Stomach (tissue), 19 donors: ENCODE measurements at places on chromosomes 1 and 21.

DNA sequence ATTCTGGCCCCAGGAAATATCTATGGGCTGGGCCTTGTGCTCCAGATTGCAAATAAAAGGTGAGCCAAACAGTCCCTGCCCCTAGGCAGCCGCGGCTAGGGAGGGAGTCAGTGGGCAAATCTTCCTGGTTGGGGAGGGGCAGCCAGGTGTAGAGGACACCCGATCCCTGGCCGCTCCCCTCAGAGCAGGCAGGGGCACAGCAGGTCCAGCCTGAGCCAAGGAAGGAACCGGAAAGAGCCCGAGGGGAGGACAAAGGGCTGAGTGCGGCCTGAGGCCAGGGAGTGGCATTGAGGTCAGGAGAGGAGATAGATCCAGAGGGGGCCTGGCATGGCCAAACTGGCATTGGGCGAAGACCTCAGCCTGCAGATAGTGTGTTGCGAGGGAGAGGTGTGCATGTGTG, 36.6 kb upstream of the ARF1 start:
- peak; percentile 46 for DNase-seq

DNA sequence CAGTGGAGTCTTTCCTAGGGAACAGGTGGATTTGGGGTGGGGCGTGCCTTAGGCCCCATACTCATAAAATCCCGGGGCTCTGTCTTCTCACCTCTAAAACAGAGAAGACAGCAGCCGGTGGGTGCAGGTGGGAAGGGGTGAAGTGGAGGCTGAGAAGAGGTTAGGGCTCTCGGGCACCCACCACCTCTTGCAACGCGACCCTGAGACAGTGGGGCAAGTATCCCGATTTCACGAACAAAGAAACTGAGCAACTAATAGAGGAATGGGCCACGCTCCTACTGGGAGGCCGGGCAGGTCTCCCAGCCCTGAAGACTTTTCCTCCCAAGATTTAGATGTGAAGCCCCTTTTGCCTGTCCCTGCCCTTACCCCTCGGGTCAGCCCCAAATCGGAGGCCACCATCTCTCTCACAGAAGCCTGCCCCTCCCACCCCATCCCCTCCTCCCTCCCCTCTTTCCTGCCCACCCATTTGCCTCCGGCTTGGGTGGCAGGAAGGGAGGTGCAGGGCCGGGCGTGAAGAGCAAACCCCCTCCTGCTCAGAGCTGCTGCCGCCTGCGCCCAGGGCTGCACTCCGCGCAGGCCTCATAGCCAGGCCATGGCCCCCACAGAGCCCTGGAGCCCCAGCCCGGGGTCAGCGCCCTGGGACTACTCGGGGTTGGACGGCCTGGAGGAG, at the start of gene GPR25:
Gene GPR25, plus strand, starts transcription at position 536 of the 670 bp plus-strand sequence. Its CDS starts 57 bp downstream, at position 593.
- no peak for DNase-seq

DNA sequence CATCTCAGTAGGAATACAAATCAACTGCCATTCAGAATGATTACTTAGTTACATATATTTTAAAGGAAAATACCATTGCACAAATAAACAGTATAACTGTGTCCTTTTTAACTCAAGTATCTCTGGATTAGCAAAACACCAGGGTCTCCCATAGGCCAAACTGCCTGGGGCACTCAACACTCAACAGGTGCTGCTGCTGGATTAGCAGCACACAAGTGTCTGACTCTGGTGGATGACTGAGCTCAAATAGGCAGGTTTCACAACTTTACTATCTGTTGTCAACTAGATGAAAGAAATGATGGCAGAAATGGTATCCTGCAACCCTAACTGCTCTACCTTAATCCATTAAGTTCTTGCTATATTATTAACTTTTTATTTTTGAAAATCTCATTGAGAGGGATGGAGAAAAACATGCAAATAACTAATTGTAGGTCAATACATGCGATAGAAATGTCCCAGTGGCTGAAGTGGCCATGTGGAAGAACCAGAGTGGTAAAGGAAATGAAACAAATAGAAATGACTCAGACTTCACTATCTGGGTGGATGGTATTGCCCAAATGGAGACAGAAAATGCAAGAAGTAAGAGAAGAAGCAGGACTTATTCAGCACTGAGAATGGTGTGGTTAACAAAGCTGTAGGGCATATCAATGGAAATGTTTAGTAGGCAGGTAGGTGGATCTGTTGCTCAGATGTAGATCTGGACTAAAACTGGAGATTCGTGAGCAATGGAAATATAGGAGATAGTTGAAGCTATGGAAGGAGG, 90.8 kb upstream of the CCDC190 start:
- no peak for DNase-seq

- DNase-seq: no peak
Observed at GRCh38 chr1:14909273-14909672, 244.3 kb upstream of the TMEM51 start.

GRCh38 chr1:156854634-156855033, 4.3 kb downstream of the INSRR start:
- no peak for DNase-seq

GRCh38 chr1:94660994-94661393, 119.4 kb upstream of the F3 start:
- no peak for DNase-seq

- DNase-seq: no peak
Observed at GRCh38 chr1:159040206-159040605, 30.5 kb downstream of the IFI16 start.

DNA sequence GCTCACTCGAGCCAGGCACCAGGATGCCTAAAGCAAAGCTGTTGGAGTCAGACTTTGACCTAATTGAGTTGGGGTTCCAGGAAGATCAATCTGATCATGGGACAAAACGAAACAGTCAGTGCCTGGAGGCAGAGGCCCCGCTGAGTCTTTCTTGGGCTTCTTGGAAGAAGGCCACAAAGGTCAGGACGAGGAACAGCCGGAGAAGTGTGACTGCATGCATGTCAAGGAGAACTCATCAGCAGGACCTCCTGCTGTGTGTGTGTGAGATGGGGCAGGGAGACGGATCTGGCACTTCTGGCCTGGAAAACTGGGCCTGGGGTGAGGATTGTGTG, 190.8 kb downstream of the CAMTA1 start:
- no peak for DNase-seq

- no peak for DNase-seq
Observed at GRCh38 chr1:233442026-233442780, 114.7 kb downstream of the MAP3K21 start.

DNA sequence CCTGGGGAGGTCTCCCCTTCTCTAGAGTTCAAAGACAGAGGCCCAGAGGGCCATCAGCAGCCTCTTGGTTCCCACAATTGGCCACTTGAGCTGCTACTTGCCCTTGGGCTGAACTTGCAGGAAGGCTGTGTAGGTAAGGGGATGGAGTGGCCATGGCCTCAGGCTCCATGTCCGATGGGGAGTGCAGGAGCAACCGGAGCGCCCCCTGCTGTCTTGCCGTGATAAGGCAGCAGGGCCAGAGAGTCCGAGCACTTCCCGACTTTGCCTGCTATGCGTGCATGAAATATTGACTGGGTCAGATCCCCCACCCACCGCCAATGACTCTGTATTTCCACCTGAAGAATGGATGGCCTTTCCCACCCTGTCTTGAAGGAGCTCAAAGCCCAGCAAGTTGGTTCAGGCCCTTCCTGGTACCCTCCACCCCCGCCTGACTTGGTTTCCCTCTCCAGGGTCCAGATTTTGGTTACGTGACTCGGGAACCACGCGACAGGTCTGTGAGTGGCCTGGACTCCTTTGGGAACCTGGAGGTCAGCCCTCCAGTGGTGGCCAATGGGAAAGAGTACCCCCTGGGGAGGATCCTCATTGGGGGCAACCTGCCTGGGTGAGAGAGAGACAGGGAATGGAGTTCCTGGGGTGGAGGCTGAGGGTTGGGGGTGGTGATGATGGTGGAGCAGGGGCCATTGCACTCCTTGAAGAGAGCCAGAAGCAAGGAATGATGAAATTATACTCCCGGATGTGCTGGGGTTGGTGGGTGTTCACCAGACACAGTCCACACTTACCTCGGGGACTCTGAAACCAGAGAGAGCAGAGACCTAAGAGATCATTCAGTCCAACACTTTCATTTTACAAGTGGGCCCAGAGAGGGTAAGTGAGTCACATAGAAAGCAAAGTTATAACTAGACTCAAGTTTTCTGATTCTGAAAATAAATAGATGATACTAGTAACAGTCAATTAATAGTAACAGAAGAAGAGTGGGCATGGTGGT, 25.6 kb downstream of the PADI3 start:
- DNase-seq: peak; percentile 32

DNA sequence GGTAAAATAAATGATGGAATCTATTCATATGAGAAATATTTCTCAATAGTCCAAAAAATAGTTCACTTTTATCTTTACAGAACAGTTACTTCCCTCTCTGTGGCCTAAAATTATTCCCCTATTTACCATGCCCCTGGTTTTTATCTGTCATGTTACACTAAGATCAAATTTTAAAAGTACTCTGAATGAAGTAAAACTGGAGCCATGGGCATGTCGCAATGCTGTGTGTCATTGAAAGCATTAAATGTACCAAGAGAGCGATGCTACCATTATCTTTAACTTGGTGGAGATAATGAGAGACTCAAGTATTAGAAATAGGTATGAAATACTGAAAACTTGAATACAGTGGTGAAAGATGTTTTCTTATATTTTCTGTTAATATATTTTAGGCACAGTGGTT, 146.2 kb downstream of the KCNT2 start:
- DNase-seq: no peak

DNA sequence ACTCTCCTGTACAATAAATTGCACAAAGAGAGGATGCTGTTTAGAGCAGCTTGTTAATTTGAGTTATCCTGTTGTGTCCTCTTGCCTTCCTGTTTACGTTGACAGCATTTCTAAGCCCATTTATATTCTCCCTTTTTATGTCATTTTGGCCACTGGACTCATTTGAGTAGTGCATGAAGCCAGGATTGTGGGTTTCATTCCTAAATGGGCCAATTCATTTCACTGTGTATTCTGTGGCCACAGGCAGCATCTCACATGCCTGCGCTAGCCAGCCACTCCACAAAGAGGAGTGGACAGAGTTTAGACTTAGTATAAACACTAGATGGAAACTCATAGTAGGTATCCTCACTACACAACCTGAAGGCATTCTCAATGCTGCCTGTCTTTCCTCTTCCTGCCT, 73.4 kb downstream of the DTL start:
- no peak for DNase-seq

- no peak for DNase-seq
Observed at GRCh38 chr1:195580988-195581387, 1027.3 kb downstream of the KCNT2 start.

GRCh38 chr1:112369392-112370285, 26.4 kb upstream of the CTTNBP2NL start:
- peak; percentile 95 for DNase-seq

GRCh38 chr1:65196926-65197325, 48.9 kb downstream of the AK4 start:
- no peak for DNase-seq

DNA sequence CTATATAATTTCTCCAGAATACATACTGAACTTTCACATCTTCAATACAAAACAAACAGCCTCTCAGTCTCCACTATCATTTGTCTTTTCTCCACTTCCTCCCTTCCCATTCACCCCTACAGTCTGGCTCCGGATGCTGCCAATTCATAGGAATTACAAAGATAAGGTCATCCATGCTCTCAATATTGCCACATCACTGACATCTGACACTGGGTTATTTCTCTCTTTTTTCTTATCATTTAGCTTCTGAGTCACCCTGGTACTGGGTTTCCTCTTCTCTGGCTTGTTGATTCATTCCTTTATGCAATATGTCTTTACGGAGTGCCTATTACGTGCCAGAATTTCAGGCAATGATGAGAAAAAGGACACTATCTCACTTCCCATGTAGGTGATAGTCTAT, 3.1 kb upstream of the SH3BP5L start:
- no peak for DNase-seq

GRCh38 chr1:156476501-156477298, 23.9 kb downstream of the MEF2D start:
- DNase-seq: no peak

GRCh38 chr1:4268262-4268888, 368.3 kb upstream of the C1orf174 start:
- no peak for DNase-seq

- DNase-seq: peak; percentile 40
Observed at GRCh38 chr1:26696654-26697430, 1.0 kb downstream of the ARID1A start.

- no peak for DNase-seq
Observed at GRCh38 chr1:220717800-220718640, 27.9 kb downstream of the C1orf115 start.

DNA sequence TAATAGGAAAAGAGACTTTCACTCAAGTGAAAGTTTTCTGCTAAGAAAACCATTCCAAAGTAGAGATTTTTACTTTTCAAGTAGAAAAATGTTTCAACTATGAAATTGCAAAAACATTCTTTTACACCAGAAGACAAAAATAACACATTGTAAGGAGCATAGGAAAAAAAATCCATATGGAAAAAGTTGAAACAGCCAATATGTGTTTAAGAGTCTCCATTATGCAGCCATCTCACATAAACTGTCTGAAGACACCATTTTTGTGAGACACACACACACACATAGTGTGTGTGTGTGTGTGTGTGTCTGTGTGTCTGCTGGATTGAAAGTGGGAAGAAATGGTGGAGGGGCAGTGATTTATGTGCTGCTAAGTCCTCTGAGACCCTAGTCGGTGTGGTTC, 162.1 kb downstream of the HHAT start:
- no peak for DNase-seq

- no peak for DNase-seq
Observed at GRCh38 chr1:11563560-11564069, 84.7 kb downstream of the DISP3 start.

DNA sequence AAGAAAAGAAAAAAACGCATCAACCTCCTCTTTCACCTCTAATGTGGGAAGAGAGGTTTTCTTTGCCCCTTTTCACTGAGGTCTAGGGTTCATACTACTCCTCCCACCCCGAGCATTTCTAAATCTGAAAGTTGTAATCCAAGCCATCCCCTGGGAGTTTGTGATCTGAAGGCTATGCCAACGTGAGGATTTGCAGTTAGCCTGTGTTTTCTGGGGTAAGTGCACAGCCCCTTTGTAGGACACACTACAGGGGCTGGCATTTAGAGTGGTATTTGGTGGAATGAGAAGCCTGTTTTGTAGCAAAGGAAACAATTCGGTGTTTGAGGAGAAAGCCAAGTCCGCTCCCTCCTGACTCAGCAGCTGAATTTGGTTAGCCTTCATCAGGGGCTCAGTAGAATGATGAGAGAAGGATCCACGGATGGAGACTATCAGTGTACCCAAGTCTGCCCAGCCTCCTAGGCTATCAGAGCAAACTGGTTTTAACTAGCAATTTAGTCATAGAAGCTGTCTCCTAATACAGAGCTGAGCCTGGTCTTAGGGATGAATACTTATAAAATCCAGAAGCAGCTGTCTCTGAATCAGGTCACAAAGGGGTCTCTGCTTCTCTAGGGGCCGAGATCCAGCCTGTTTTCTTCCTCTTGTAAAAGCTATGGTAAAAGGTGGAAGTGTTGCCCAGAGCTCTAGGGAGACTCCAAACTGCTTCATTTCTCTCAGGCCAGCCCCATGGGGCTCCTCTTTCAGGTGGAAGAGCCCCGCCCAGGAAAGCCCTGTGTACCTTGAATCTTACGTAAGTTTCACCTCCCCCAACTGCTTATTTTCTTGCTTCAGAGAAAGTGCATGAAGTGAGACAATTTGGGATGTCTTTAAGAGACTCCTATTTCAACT, 2.1 kb downstream of the PCP4L1 start:
- DNase-seq: peak; percentile 51

GRCh38 chr1:167244244-167244643, 23.6 kb downstream of the POU2F1 start:
- no peak for DNase-seq
